Suppressor macrophage (primary cell): ENCODE measurements at places on chromosomes 12 and 14.

- DNase-seq, result peak; percentile 64
Observed at GRCh38 chr12:94263905-94264561, 115.7 kb downstream of the PLXNC1 start.

GRCh38 chr12:6641131-6641530, 5.4 kb upstream of the LPAR5 start:
- peak; percentile 46 for DNase-seq

- DNase-seq, result no peak
Observed at GRCh38 chr12:84738481-84738972, 174.1 kb downstream of the SLC6A15 start.

DNA sequence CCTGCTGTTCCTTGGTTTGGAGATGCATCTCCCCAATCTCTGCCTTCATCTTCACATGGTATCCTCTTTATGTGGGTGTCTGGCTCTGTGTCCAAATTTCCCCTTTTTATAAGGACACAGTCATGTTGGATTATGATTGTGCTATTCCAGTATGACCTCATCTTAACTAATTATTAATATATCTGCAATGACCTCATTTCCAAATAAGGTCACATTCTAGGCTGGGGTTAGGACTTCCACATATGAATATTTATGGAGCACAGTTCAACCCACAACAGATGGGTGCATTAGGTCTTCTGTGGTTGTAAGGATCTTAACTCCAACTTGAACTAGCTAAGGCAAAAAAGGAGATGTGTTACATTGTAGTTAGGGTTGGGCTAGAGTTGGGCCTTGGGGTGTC, 69.4 kb downstream of the ADCK1 start:
- peak; percentile 22 for DNase-seq

DNA sequence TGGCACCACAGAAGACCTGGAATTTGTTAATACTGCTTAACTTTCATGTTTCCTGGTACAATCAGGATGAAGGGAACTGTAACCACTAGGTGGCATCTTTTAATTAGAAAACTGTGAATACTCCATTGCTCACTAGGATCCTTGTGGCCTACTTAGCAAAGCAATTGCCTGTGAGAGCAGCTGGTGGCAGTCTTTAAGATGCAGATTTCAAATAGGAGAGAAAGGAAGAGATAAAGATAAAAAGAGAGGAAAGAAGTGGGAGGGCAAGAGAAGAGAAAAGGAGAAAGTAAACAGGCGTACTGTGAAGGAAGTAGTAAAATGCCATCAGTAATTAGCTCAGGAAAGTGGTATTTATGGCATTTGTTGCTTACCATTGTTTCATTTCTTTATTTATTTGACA, 114.5 kb downstream of the RAD51B start:
- peak; percentile 70 for DNase-seq
